ENCODE measurements at places on chromosomes 1 and 21.

DNA sequence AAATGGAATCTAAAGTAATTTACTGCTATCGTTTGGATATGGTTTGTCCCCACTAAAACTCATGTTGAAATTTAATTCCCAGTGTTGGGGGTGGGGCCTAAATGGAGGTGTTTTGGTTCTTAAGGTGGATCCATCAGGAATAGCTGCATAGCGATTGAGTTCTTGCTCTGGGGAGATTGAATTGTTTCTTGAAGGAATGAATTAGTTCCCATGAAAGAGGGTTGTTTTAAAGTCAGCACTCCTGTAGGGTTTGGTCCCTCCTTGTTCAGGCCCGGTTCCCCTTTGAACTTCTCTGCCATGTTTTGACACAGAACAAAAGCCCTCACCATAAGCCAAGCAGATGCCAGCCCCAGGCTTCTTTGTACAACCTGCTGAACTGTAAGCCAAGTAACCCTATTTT lies 170.9 kb downstream of the COL11A1 start:
- no peak for DNase-seq

DNA sequence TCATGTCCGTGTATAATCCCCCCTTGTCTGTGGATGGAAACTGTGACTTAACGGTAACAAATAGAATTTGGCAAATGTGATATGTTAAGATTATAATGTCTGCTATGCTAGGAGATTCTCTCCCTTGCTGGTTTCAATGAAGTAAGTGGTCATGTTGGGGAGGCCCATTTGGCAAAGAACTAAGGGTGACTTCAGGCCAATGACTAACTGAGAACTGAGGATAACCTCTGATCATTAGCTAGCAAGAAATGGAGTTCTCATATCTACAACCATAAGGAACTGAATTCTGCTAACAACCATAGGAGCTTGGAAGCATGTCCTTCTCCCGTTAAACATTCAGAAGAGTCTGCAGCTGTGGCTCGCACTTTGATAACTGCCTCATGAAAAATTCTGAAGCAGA lies 2.3 kb downstream of the IFI44L start:
- no peak for DNase-seq

DNA sequence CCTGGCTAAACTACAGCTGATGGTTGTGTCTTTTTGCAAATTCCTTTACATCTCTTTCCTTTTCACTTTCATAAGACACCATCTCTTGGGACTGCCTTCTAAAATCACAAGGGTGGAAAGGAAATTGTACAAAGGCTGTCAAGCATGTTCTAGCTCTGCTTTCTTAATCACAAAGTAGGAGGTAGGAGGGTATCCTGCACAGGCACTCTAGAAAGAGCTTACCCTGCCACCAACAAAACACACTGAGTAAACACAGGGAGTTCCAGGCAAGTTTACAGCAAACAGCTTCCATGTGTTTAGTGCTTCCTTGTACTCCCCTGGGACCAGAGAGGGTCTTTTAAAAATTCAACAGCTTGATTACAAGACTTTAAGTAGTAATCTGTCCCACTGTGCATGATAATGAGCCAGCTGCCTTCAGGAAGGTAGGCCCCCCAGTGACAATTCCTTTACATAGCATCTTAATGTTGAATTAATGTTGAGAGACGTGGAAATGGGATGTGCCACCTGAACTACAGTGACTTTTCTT lies 2.4 kb downstream of the PLPP3 start:
- DNase-seq, result no peak

- DNase-seq, result no peak
These were observed 9.0 kb downstream of the HCRTR1 start for GRCh38 chr1:31626223-31627207.

DNA sequence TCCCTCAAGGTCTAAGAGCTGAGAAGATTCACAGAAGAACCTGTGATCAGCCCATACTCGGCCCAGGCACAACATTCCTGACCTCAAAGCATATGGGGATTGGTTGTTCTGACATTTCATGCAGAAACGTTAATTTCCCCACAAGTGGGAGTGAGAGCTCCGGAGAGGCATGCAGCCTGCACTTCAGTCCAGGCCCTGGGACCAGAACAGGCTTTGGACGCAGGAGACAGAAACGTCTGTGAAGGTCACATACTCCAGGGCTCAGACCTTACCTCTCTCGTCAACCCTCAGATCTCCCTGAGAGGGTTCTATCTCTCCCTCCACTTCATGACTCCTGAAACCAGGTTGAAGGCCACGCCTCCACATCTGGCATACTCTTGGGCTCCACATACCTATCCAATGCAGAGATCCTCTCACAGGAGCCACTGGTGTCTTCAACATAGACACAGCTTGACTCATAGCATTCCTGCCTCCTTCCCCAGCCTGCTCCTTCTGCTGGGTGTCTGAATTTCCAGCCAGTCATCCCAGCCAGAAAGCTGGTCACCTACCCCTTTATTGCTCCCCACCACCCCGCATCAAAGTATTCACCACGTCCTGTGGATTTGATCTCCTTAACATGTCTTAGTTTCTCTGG lies 149.2 kb downstream of the OMA1 start:
- DNase-seq, result no peak

DNA sequence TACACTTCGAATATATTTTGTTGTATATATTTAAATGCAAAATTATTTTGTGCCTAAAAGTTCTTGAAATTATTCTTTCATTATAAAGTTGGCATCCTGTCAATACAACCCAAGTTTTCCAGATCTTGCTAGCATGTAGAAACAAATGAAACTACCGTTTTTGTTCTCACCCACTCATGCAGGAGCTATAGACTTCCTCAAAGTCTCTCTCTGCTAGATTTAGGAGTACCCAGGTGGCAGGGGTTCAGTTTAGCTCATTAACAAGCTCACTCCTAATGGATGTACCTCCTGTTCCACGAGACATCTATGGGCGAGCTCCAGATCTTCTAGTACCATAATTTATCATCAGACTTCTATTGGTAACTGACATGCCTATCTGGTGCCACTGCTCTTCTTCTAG lies 390.2 kb upstream of the POU3F1 start:
- DNase-seq, result no peak

All from foreskin melanocyte (primary cell).